ENCODE measurements at places on chromosomes 13 and 19. TPM values are rescaled to one million over a fixed set of nuclear protein-coding genes. Genes with fewer than 3 reads are reported as not detected.

The RNF225 gene
- total RNA-seq: 0.12 TPM

The CALR3 gene
- total RNA-seq: not detected

The TMEM86B gene
- 5.2 TPM for total RNA-seq

The MAST1 gene
- total RNA-seq: 2.0 TPM

The PPM1N gene
- 8.3 TPM for total RNA-seq

The NOVA2 gene
- total RNA-seq: 0.12 TPM

The MATK gene
- 1.9 TPM for total RNA-seq

The ZNF667 gene
- not detected for total RNA-seq

The PINLYP gene
- total RNA-seq: 0.19 TPM

The ZNF675 gene
- total RNA-seq: 3.1 TPM

The PLEKHF1 gene
- total RNA-seq: 11.4 TPM

The RHPN2 gene
- total RNA-seq: 55.7 TPM

The KLK3 gene
- not detected for total RNA-seq

The GJB2 gene
- total RNA-seq: 0.68 TPM

The ZNF253 gene
- not detected for total RNA-seq

The LHFPL6 gene
- 6.9 TPM for total RNA-seq

The ZSCAN1 gene
- total RNA-seq: not detected

The CEACAM19 gene
- total RNA-seq: 8.3 TPM

The CPAMD8 gene
- not detected for total RNA-seq

The PPP5C gene
- total RNA-seq: 95.2 TPM

The ZNF554 gene
- total RNA-seq: 1.4 TPM

The ERICH4 gene
- not detected for total RNA-seq
